ENCODE measurements at places on chromosomes 3 and 15. TPM values are rescaled to one million over a fixed set of nuclear protein-coding genes. Genes with fewer than 3 reads are reported as not detected.

GRCh38 chr3:53075743-53076140 lies 29.9 kb upstream of the SFMBT1 start:
- no peak for DNase-seq

GRK7 gene
- total RNA-seq, result not detected

ARHGEF26 gene
- 2.5 TPM for total RNA-seq

DNA sequence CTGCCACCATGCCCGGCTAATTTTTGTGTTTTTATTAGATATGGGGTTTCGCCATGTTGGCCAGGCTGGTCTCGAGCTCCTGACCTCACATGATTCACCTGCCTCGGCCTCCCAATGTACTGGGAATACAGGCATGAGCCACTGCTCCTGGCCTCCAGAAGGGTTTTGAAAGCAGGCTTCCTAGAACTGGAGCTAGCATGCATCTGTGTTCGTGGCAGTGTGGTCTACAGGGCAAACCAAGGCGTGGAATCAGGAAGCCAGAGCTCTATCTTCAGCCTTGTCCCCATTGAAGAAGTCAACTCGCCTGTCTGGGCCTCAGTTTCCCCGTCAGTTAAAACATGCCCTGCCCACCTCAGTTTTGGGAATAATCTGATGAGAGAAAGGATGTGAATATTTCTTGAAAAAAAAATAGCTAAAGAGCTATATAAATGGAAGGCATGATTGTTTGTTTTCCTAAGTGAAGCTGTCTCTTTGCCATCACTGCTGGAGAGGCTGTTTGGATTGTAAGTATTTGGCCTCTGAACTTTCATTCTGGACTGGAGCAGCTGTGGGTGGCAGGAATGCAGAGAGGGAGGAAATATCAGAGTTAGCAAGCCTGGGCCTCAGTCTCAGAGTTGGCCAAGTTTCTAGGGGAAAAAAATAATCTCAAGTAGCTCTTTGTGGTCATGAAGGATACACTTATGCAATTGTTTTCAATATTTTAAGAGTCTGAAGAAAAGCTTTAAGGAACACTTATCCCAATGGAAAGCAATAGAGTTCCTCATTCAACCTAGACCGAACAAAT lies 36.5 kb upstream of the UACA start:
- DNase-seq, result no peak

- DNase-seq, result no peak
These were observed 66.8 kb upstream of the HACD2 start for GRCh38 chr3:123651449-123652341.

DNA sequence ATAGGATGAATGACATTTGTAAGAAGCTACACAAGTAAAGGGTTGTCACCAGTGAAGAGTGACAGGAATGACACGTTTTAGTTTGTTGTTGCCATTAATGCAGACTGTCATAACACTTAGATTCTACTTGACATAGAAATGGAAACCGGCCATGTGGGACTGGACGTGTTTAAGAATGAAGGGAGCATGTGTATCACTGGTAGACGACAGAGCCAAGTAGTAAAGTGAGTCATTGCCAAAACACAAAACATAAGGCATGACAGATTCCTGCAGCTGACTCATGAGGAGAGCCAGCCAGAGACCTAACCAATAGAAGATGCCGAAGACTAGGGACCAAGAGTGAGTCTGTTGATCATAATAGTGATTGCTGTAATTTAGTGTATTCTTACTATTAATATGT lies 106.2 kb upstream of the PLAAT1 start:
- DNase-seq, result peak; percentile 45

DNA sequence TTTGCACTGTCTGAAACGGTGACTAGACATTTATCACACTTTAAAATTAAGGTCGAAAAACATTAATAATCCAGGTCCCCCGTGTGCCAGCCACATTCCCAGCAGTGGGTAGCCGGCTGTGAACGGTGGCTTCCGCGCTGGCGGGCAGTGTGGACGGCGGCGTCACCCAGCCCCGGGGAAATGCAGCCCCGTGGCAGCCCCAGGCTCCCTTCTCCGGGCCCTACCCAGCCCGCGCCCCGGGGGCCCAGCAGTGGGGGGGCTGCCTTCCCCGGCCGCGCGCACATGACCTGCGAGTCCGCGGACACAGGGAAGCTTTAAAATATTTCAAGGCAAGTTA lies 25.3 kb downstream of the GABRA5 start:
- DNase-seq, result no peak

- DNase-seq, result no peak
These were observed 8.9 kb downstream of the TNFAIP8L3 start for GRCh38 chr15:51085764-51086163.

DNA sequence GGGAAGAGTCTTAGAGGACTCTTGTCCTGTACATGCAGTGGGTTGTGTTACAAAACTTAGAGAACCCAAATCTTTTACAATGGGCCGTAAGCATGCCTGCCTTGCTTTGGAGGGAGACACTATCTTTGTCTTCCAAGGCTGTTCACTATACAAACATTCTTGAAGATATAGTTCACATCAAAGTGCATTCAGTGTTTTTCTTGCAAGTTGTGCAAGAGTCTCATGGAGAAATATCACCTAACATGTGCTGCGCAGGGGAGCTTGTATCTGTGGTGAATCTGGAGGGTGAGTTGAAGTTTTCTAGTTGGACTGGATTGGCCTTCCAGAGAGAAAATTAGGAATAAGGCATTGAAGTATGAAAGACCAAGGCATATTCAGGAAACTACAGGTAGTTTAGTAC lies 7.8 kb upstream of the PRTG start:
- no peak for DNase-seq

KIF7 gene
- 5.4 TPM for total RNA-seq

DNA sequence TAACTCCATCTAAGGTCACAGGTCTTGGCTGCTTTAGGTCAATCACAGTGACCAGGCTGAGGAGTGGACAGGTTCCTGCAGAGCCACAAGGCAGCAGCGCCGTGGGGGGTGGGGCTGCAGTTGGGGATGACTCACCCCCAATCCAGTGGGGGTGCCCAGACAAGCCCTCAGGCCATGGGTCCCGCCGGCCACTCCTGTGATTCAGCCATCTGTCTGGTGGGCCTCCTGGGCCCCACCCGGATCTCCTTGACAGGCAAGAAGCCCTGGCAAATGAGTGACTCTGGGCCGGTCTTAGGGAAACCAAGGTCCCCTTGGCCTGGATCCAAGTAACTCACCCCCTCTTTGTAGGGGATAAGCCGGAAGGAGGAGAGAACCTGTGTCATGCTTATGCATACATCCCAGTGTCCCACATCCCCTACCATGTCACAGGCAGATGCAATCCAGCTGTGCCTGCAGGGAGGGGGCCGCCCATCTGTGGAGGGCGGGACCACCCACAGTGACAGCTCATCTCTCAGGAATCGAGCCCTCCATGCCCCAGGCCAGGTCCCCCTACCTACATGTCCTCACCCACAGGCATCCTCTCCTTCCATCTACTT lies 495 bp upstream of the COL7A1 start:
- peak; percentile 92 for DNase-seq

- no peak for DNase-seq
These were observed 727.1 kb upstream of the NAALADL2 start for GRCh38 chr3:174132006-174132405.

DNA sequence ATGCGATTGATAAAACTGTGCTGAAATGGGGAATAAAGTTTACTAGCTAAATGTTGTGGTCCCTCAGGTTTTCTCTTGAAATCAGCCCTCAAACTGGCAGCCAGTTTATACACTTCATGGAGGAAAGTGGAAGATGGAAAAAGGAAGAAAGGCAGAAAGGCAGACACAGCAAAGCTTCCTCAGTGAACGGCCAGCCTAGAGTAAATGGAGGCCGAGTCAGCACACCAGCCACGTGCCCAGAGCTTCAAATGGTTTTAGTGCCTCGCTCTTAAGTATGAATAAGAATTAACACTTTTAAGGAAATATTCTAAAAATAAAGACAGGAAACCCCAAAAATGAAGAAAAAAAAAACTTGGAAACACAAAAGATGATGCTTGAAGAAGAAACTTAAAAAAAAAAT lies 48.3 kb downstream of the GNB4 start:
- no peak for DNase-seq

DNA sequence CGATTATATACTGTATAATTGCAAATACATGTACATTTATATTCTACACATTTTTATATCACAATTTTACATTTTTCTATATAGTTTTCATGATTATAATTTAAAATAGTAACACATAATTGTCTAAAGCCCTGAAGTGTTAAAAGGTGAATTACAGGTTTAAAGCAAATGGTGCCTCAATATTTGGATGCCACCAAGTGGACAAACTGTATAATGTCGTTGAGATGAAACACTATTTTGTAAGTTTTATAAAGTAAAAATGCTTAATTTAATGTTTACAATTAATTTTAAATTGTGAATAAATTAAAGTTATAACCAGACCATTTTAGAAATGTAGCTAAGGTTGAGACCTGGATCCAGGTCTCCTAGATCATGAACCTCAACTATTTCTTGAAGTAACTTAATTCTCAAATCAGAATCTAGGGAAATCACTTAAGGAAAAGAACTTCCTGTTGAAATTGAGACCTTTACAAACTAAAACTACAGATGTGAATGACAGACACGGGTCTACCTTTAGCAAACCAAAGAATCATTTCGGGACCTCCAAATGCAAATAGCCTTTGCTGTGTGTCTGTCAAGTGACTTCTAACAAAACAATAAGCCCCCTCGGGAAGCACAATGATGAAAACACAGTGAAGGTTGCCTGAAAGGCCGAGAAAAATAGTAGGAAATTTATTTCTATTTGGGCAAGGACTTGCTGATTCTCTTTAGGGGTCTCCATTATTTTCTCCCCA lies 37.8 kb downstream of the EHHADH start:
- DNase-seq, result no peak

DNA sequence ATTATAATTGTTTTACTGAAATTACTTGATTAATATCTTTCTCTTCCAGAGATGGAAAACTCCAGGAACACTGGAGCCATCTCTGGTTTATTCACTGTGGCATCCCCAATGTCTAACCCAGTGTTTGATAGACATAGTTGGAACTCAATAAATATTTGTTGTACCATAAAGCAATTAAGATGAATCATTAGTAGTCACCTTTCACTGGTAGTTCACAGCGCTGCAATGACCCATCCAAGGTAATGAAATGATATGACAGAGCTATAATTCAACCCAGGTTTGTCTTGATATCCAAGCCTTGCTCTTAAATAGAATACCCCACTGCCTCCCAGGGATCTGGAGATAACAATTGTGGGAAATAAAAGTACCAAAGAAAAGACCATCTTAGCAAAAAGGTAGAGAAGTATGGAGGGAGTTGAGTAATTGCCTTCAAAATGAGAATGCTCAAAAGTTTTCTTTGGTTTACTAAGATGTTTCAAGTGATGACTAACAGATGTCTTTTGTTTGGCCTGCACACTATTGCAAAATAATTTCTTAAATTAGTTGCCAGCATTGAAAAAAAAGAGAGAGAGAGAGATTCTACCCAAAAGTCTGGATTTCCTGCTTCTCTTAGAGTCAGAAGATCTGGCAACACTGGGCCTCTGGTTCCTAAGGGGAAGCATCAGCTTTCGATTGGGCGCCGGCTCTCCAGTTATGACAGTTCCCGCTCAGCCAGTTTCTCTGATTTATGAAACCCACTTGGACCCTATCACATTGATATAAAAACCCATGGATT lies 348.5 kb downstream of the ERC2 start:
- no peak for DNase-seq

ST3GAL6 gene
- total RNA-seq, result 2.1 TPM

- DNase-seq, result no peak
These were observed 5.6 kb downstream of the SLC25A38 start for GRCh38 chr3:39388741-39389248.

TRPM1 gene
- 1.2 TPM for total RNA-seq

- no peak for DNase-seq
These were observed 6.8 kb downstream of the CSK start for GRCh38 chr15:74788683-74789151.

MED12L gene
- total RNA-seq, result 1.3 TPM

DNA sequence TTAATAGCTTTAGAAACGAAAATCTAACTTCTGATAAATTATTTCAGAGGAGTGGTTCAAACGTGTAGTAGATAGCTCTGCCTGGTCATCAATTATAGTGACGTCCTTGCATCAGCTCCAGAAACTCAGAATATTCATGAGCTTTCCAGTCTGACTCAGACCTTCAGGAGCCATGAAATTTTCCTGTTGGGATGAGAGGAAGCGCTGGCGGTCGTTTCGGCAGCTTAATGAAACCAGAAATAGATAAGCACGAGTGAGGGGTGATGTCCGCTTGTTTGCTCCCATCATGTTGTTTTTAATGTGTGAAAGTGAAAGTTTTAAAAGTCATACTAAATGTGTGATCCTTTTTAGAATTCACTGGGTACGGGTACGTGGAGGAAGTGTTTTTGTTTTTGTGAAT lies 141.1 kb downstream of the PGPEP1L start:
- DNase-seq, result no peak

- DNase-seq, result no peak
These were observed 810 bp downstream of the PTPRG start for GRCh38 chr3:61562042-61562720.

GRCh38 chr3:15081960-15082664 lies 16.8 kb downstream of the RBSN start:
- peak; percentile 14 for DNase-seq

DNA sequence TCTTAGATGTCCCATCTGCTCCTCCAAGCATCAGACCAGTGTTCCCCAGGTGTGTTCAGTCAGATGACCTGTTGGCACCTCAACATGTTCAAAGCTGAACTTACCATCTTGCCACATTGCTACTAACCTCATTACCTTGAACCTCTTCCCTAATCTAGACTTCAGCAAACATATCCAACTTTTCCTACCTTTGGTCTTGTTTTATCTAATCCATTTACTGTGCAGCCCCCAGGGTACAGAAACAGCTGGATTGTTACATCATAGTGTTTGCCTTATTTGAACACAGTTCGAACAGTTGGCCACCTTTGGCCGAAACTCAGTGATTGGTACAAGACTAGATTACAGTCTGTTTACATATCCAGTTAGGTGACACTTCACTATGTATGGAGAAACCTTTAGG lies 36.1 kb upstream of the MCF2L2 start:
- no peak for DNase-seq

GREM1 gene
- 68.4 TPM for total RNA-seq

- no peak for DNase-seq
These were observed 49.0 kb upstream of the ZNF280D start for GRCh38 chr15:56782306-56782705.

Measured in kidney epithelial cell (primary cell).